Activated CD8-positive, alpha-beta memory T cell treated with anti-CD3 and anti-CD28 coated beads, Interleukin-2, amount 50 U/mL, for 48 hours (primary cell): ENCODE measurements at places on chromosomes 11 and 22.

DNA sequence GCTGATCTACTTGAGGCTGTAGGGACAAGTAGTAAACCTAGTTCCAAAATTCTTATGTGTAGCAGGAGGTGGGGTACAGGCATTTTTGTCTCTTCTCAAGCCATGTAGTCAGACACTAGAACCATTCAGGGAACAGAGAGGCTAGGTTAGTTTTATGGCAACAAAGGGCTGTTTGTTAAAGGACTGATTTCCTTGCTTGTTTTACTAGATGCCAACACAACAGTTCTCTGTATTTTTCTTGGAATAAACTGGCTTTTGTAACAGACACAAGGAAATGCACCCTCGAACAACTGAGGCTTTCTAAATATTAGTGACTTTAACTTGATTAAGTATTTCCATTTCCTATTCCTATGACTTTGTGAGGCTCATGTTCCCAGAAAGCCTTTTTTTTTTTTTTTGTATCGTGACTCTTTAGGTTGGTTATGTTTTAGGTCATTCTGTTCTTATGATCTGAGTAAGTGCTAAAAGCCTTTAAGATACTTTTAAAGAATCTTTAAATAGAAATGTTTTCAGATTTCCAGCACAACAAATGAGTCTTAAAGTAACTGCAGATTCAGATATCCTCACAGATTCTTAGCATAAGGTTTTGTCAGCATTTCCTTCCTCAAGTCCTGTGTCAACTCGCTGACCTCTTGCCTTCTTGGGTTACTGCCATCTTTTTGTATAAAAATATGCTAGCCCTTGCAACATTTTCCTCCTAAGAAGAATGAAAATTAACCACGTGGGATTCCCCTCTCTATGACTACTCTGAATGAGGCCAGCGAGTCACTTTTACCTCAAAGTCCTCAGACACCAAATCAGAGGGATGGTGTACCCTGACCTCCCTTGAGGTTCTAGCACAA lies 92.5 kb downstream of the CCDC83 start:
- DNase-seq = no peak

GRCh38 chr11:111573821-111574249 lies 28.4 kb upstream of the SIK2 start:
- no peak for DNase-seq

DNA sequence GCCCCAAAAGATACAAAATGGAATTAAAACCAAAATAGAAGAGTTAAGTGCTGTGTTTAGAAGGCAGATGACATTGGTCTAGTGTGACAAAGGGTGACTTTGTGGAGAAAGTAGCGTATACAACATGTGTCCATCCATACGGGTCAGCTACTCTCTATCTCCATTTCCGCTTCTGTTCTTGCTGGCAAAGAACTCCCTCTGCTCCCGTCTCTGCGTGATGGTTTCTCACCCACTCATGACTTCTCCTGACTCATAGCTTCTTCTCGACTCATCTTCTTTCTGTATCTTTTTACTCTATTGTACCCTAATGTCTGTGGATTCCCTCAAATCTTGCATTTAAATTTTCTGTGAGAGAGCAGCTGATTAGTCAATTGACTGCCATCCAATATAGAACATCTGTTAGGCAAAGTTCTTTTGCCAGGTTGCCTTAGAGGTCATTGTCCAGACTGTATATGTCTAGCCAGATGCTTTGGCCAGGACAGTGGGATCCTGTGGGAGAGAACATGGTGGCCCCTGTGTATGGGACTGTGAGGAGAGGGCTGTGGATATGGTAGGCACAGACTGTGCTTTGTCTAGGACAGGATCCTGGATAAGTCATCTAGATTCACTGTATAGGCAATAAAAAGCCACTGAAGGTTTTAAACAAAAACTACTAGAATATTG lies 28.4 kb downstream of the MMP13 start:
- DNase-seq = no peak

DNA sequence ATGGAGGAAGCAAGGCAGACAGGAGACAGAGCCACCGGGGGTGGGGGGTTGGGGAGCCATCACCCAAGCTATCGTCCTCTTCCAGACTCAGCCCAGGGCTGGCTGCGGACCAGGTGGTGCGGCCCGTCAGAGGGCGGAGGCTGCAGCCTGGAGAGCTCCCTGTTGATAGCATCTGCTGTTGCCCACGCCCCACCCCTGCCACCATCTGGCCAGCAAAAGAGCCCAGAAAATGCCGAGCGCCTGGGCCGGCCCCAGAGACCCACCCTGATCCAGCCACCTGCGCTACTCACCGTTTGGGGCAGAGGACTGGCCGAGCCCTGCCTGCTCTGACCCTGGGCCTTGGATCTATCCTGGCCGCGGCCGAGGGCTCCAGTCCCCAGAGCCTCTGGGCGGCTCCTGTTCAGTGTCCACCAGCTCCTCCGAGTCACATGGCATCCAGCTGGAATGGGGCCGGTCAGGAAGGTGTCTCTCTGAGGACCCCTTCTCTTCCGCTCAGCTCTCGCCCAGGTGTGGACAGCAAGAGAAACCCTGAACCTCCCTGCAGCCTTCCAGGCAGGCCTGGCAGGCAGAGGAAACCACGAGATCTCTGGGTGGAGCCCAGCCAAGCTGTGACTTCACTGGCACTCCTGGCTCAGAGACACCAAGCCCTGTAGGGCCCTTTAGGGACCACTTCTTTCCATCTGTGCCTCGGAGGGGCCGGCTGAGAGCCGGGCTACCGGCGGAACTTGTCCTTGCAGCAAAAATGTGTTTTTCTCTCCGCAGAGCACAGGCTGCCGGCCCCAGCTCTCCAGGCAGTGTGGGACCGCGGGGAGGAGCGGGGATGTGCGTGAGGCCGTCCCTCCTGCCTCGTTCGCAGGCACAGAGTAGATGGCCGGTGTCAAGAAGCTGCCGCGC lies at the start of gene MRGPRE:
Gene MRGPRE (minus strand): TSS at position 567 of the 894 bp plus-strand sequence. CDS start 3,618 bp downstream, outside the sequence.
- DNase-seq = no peak

GRCh38 chr11:6437993-6438392 lies 2.8 kb downstream of the HPX start:
- DNase-seq = no peak

DNA sequence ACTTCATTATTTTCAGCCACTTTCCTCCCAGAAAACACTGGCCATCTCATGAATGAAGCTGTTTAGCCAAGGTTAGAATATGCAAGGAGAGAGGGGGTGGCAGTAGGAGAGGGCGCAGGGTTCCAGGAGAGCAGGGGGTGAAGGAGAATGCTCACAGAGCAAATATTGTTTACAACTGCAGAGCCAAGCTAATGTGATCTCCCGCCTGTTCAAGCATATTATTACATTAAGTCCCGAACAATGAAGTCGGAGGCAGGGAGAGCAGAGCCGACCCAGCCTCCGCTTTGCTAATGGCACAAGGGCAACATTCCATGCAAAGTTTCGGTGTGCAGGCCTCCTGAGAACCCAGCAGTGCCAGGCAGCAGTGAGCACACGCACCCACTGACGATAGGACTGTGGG lies 80.1 kb downstream of the MICAL3 start:
- no peak for DNase-seq

DNA sequence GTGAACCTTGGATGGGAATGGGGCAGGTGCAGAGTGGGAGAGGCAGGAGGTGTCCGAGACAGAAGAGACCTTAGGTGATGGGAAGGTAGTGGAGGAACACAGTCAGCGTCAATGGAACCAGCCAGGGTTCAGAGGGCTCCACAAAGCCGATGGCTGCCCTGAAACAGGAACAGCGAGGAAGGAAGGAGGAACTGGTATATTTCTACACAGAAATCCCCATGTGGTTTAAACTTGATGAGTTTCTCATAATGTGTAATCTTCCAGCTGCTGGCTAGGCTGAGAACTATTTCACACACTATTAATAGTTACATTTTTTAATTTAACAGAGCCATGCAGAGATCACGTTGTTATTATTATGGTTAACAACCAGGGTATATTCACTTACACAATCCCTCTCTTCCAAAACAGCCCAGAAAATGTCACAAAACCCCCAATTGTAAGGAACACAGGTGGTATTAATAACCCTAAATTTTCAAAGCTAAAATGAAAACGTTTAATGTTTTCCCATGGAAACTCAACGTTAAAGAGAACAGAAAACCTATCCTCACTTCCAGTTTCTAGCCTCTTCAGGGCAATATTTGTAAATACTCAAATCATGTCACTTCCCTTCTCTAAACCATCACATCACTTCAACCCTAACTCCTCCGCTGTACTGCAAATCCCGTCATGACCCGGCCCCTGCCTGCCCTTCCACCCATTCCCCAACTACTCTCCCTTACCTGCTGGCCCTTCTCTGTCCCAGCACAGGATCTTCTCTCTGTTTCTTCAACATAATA lies 74.5 kb upstream of the ARFGAP3 start:
- DNase-seq = no peak

- DNase-seq = no peak
These were observed 37.8 kb downstream of the KCNQ1OT1 start for GRCh38 chr11:2662024-2662312.

- no peak for DNase-seq
These were observed 1.1 kb downstream of the UPB1 start for GRCh38 chr22:24496234-24496633.

DNA sequence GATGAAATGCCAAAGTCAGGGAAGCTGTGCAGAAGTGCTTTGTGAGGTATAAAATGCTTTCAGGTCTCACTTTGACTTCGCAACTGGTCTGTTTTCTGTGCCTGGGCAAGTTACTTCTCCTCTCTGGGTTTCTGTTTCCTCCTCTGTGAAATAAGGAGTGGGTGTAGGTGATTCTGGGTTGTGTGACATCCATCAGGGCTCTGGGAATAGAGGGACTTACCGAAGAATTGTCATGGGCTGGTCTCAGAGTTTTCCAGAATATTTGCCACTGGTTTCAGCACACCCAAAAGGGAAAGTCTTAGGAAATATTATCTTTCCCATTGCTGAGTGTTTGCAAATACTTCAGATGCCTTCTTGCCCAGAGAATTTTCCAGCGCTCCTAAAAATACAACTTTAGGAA lies 118.4 kb downstream of the KIAA1671 start:
- no peak for DNase-seq

- no peak for DNase-seq
These were observed 868 bp downstream of the TEF start for GRCh38 chr22:41382610-41383009.

GRCh38 chr11:100887659-100888058 lies 200.6 kb downstream of the ARHGAP42 start:
- no peak for DNase-seq

DNA sequence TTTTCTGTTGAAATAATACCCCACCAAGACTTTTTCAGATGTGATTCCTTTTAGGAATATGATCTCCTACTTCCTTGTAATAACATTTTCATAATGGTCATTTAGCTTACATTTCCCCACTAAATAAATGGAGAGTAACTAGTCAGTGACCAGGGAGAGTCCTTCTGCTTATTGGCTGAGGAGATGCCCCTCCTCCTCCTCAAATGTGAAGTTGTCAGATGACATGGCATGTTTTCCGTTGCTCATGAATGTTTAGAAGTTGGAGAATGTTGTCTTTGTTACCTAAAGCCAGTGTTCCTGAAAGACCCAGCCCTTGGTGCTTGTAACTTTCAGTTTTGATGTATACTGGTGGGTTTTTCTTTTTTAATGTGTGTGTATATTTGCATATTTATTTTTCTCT lies 38.2 kb downstream of the CSRP3 start:
- no peak for DNase-seq

GRCh38 chr22:42754658-42755057 lies 34.0 kb upstream of the A4GALT start:
- DNase-seq = no peak

DNA sequence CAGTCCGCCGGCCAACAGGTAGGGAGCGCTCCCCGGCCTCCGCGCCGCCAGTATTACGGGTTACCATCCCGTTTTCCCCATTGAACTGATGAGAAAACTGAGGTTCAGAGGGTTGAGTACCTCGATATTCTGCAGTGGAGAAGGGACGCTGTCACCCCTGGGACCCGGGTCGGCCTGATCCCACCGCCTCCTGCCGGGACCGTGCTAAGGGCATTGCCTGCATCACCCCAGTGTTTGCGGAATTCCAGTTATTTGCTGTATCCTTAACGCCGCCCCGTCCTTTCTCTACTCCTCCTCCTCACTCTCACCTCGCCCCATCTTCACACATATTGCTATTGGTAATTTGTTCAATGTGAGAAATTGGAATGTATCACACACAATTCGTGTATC lies 370 bp upstream of the A4GALT start:
- no peak for DNase-seq

DNA sequence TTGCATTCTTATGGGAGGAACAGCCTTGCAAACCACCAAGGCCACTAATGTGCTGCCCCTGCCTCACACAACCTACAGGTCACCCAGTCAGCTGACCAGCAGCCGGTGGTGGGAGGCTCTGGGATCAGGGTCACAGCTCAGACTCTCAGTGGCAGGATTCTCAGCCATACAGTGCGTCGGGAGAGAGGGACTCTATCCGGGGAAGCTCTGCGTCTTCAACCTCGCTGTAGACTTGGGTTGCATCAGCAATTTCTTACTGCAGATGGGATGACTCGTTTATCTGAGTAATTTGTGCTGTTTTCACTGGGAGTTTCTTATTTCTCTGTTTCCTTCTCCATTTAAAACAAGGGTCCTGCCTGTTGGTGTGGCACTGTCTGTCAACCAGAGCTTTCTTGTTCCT lies 257.7 kb downstream of the TBC1D22A start:
- DNase-seq = no peak

- no peak for DNase-seq
These were observed 120.9 kb upstream of the ZC3H12C start for GRCh38 chr11:109972181-109972715.

DNA sequence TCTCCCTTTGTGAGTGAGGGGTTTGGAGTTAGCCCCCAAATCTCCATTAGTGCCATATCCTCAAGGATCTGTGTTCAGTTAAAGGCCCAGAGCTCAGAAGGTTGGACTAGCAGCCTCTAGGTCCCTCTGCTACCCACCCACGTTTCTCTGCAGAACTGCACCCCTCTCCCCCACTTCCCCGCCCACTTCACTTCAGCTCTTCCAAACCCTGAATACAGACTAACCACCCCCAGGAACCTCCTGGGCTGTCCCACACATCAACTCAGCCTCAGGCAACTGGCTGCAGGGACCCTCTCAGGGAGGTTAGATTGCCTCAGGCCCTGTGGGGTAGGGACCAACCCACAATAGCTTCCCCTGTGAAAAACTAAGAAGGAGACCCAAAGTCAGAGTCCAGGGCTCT lies 840 bp downstream of the VPREB3 start:
- no peak for DNase-seq

- DNase-seq = no peak
These were observed 4.4 kb upstream of the DAGLA start for GRCh38 chr11:61675826-61676225.

DNA sequence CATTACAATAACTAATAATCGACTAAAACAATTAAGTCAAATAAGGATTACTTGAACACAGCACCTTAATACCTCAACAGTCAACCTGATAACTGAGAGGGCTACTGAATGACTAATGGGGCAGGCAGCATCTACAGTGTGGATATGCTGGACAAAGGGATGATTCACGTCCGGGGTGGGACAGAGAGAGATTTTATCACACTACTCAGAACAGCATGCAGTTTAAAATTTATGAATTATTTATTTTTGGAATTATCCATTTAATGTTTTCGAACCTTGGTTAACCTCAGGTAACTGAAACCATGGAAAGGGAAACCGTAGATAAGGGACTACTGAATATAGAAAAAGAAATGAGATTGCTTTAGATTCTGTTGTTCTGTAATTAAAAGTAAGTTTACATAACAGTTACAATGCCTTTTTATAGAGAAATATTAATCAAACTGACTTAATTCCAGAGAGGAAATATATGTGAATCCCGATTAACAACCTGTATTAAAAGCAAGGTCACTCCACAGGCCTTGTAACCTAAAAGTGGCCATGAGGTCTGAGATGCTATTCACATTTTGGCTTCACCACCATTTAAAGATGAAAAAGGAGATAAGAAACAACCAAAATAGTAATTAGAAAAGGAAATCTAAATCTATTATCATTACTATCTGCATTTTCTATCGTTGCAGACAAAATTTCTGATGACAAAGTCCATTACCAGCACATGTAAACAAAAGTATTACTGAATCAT lies 119.0 kb upstream of the TP53AIP1 start:
- no peak for DNase-seq
